Occipital lobe (tissue), 3 donors: ENCODE measurements at places on chromosomes 13 and 19. TPM values are rescaled to one million over a fixed set of nuclear protein-coding genes. Genes with fewer than 3 reads are reported as not detected.

DNA sequence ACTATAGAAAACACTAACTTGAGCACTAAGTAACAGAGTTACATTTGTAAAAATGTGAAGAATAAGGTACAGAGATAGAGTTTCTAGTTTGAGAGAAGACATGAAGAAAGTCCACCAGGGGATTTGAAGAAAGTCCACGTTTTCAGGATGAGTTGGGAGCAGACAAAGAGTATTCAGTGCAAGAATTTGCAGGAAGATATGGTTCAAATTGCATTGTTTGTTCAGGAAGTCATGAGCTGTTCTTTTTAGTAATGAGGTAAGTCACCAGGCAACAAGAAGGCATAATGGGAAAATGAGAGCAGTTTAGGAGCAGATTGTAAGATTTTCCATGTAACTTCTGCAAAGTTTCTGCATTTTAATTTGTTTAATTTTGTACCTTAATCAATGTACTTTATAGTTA is 618.0 kb downstream of the DACH1 start:
- DNase-seq: no peak

DNA sequence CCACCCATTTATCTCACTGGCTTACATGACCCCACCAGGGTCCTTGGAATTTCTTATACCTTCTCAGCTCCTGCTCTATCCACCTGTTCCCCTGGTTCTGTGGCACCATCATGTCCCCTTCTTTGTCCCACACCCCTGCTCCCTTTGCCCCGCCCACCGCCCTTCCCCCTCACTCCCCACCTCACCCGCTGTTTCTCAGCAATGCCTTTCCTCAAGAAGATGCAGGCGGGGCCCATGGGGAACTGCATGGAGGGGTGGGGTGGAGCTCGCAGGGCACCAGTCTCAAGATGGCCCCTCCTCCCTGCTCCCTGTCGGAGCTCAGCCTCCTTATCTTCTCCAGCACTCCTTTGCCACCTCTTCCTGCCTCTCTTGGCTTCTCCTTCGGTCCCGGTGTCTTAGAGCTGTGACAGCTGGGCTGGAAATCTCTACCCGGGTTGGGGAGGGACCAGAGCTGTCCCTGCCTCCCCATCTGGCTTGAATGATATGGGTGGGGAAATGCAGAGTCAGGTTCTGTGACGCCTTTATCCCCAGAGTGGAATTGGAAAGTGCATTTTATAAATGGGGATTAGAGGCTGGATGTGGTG is at the start of gene CABP5:
Gene CABP5, minus strand, starts transcription at position 405 of the 584 bp plus-strand sequence. Its CDS starts 157 bp downstream, at position 248.
- DNase-seq: no peak

GRCh38 chr13:97724450-97724849 is 229.0 kb upstream of the IPO5 start:
- no peak for DNase-seq

- DNase-seq: no peak
Measured at GRCh38 chr19:50932690-50933083, 20.2 kb downstream of the KLK5 start.

GRCh38 chr13:106118996-106119395 is 416.5 kb downstream of the EFNB2 start:
- DNase-seq: no peak

GRCh38 chr13:63381078-63381859 is 1965.6 kb upstream of the PCDH20 start:
- no peak for DNase-seq

The NLRP4 gene
- total RNA-seq: under 0.01 TPM
